ENCODE measurements at places on chromosomes 12 and 14. TPM values are rescaled to one million over a fixed set of nuclear protein-coding genes. Genes with fewer than 3 reads are reported as not detected.

The LRTM2 gene
- not detected for total RNA-seq

GRCh38 chr12:112828541-112828940 is 37.0 kb downstream of the RPH3A start:
- H3K27me3 ChIP-seq: no peaks in the 10 kb centered on the region
- H3K4me3 ChIP-seq: no peak overlapping the region
- no peak overlapping the region for H3K27ac ChIP-seq
- no peak for DNase-seq
- H3K4me1 ChIP-seq: no peaks in the 10 kb centered on the region

The TIGAR gene
- total RNA-seq: 15.5 TPM

DNA sequence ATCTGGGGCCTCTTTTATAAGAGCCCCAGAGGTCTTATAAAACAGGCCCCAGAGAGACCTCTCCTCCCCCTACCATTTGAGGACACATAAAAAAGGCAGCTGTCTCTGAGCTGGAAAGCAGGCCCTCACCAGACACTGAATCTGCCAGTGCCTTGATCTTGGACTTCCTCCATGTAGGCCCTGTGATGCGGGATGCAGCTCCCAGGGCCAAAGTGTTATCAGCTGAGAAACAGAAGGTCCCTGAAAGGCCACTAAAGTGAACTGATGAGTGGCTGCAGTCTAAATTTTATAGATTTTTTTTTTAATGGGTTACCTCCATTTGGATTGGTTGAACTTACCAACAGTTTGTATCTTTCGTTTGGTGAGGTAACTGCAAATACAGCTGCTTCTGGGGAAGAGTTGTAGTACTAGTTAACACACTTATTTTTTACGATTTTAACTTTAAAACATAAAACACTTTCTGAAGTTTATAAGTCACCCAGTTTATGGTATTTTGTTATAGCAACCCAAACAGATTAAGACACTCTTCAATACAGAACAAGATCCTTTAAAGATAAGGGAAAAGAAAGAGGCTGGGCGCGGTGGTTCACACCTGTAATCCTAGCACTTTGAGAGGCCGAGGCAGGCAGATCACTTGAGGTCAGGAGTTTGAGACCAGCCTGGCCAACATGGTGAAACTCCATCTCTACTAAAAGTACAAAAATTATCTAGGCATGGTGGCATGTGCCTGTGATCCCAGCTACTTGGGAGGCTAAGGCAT is 5.6 kb upstream of the GUCY2C start:
- no peaks in the 10 kb centered on the region for H3K36me3 ChIP-seq
- H3K4me1 ChIP-seq: no peaks in the 10 kb centered on the region
- H3K27me3 ChIP-seq: no peaks in the 10 kb centered on the region
- H3K27ac ChIP-seq: no peak overlapping the region

- H3K36me3 ChIP-seq: peaks cover 28% of the 10 kb centered on the region
- H3K4me3 ChIP-seq: no peak overlapping the region
- H3K27ac ChIP-seq: peak overlapping the region; percentile 71
- no peak for DNase-seq
- H3K4me1 ChIP-seq: peaks cover 52% of the 10 kb centered on the region
- H3K27me3 ChIP-seq: no peaks in the 10 kb centered on the region
Measured at GRCh38 chr12:50185301-50185895, 18.2 kb upstream of the CERS5 start.

DNA sequence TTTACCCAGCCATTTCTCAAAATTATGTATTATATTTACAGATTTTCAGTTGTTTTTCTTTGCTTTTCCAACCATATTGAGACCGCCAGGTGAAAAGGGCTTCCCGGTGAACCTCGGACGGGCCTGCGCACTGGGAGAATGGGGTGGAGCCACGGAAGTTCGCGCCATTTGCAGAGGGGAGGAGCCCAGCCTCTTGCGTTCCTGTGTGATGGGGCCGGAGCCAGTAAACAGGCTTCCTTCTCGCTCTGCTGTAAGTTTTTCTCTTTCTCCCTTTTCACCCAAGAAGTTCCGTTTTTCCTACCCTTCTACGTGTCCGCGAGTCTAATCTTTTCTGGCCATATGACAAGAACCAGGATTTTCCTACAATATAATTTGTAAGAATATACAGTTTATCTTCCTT is 1108.8 kb upstream of the SEL1L start:
- DNase-seq: no peak
- H3K4me3 ChIP-seq: no peak overlapping the region
- no peaks in the 10 kb centered on the region for H3K27me3 ChIP-seq
- H3K4me1 ChIP-seq: no peaks in the 10 kb centered on the region

DNA sequence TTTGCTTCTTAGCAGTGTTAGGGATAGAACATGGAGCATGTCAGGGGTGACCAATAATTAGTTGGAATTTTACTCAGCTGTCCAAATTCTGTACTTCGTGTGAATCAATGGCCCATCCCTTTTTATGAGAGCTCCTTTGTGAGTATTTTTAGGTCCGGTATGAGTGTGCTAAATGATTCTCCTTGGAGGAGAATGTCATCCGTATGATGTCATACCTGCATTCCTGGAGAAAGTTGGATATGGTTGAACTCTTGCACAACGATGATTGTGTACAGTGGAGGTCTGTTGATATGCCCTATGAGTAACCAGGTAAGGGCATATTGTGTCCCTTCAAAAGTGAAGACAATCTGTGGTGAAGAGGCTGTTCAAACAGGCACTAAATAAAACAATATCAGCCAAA is 400.8 kb downstream of the GXYLT1 start:
- no peaks in the 10 kb centered on the region for H3K4me1 ChIP-seq
- no peaks in the 10 kb centered on the region for H3K27me3 ChIP-seq
- DNase-seq: no peak
- no peaks in the 10 kb centered on the region for H3K36me3 ChIP-seq
- no peak overlapping the region for H3K4me3 ChIP-seq

GRCh38 chr12:91278126-91278525 is 95.5 kb upstream of the DCN start:
- no peaks in the 10 kb centered on the region for H3K36me3 ChIP-seq
- no peak overlapping the region for H3K4me3 ChIP-seq
- H3K4me1 ChIP-seq: no peaks in the 10 kb centered on the region
